ENCODE measurements at places on chromosomes 5 and 9.

- no peak for DNase-seq
Observed at GRCh38 chr5:172800088-172800551, 29.1 kb upstream of the DUSP1 start.

GRCh38 chr5:44538797-44539601 lies 149.8 kb upstream of the FGF10 start:
- no peak for DNase-seq

GRCh38 chr5:149849966-149850910 lies 94.4 kb downstream of the PDE6A start:
- DNase-seq: no peak

- DNase-seq: no peak
Observed at GRCh38 chr5:72065751-72066255, 41.5 kb upstream of the MAP1B start.

DNA sequence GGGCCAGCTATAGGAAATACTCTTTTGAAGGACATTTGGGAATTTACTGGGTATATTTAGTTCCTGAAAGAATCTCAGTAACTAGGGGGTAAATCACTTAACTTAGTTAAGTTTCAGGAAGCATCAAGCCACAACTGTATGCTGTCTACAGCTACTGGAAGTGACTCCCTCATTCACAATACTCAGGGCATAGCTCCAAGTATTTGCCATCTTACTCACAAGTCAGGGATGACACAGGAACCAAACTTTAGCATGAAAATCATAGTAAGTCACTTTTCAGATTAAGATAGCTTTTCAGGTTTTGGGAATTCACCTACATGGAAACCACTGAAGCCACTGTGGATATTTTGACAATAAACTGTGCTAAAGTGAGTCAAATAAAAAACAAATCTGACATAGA lies 242.4 kb upstream of the ATP10B start:
- DNase-seq: no peak

GRCh38 chr5:139710319-139711066 lies 62.3 kb downstream of the CXXC5 start:
- no peak for DNase-seq

GRCh38 chr5:53110156-53110555 lies 599 bp upstream of the MOCS2 start:
- no peak for DNase-seq

DNA sequence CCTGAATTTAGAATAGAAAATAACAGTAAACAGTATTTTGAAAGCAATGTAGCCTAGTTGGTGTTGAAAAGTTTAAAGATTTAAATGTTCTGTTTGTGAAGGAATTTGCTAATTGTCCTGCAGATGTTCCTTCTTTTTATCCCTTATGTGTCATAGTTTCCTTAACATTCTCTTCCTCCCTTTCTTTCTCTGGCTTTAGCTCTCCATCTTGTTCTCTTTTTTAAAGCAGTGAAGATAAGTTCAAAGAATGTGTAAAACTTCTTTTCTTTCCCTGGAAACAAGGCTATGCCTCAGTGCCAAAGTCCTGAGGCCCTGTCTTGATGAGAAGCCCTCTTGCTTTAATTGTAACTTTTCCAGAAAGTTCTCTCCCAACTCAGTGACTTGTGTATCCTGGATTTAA lies 24.4 kb upstream of the GAS1 start:
- DNase-seq: no peak

- no peak for DNase-seq
Observed at GRCh38 chr5:135460246-135461033, 8.3 kb upstream of the TIFAB start.

- no peak for DNase-seq
Observed at GRCh38 chr5:176901260-176902101, 2.3 kb upstream of the HK3 start.

GRCh38 chr5:68372161-68372560 lies 156.6 kb downstream of the PIK3R1 start:
- DNase-seq: no peak

DNA sequence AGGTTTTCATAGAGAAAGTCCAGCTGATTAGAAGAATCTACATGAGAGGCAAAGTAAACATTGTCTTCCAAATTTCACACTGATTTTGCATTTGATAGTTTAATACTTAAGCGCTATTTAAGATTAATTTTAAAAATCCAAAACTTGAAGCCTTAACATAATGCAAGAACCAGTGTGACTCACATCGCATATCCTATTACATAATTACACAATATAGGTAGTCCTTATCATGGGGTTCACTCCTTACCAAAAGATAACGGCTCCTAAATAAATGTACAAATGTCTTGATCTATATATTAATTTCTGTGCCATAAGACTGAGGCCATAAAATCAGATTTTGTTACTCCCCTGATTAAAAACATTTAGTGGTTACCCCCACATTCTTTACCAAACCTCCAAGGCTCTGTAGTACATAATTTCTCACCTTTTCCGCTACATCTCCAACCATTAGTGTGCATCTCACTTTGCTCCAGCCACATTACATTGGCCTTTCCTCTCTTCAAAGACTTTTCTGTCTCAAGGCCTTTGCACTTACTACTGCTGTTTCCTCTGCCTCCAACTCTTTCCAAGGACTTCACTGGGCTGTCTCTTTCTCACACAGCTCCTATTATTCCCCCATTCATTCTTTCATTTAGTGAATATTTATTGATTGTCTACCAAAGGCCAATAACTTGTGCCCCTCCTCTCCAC lies 1.0 kb downstream of the RIOK2 start:
- DNase-seq: no peak

DNA sequence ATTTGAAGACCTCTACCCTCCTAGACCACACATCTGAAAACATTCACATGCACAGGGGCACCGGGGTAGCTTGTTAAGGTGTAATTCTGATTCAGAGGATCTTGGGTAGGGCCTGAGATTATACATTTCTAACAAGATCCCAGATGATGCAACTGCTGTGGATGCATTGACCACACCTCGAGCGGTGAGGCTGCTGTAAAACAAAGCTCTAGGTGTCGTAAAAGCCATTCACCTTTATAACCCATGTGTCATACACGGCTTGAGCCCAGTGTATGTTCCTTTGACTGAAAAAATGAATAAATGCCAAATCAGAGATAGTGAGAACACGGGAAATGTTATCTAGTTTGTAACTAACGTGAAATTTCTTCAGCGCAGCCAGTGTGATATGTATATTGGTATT lies 1578.2 kb upstream of the WWC1 start:
- no peak for DNase-seq

DNA sequence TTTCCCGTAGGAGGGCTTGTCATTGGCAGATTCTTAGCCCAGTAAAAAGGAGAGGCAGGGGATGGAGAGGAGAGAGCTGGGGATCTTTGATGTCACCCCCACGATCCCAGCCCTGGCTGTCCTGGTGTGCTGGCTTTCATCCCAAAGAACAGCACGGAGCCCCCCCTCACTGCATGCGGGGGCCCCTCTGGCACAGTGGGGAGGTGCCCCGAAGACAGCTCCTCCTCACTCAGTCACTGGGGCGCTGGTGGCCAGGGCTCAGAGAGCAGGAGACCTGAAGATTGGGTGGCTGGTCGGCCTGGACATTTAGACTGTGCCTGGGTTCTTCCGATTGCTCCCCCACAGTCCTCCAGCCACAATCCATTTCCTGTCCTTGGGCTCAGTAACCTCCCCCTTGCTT lies 207.5 kb downstream of the MELK start:
- DNase-seq: no peak

DNA sequence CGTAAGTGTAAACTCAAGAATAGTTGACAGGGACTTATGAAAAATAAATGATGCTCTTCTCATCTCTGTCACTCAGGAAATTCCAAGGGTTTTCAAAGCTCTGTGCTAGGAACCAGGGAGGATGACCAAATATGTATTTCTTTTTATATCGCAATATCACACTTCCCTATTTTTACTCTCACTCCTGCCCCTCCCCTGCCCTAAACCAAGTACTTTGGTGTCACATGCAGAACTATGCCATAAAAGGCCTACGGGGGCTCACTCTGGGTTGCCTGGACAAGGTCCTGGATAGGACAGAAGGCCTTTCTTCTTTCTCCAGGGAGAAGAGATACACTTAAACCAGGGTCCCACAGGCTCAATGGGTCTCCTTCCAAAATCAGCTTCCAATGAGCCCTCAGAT lies 8.3 kb upstream of the RETREG1 start:
- no peak for DNase-seq

GRCh38 chr5:151499501-151500035 lies 52.2 kb downstream of the SLC36A1 start:
- no peak for DNase-seq

DNA sequence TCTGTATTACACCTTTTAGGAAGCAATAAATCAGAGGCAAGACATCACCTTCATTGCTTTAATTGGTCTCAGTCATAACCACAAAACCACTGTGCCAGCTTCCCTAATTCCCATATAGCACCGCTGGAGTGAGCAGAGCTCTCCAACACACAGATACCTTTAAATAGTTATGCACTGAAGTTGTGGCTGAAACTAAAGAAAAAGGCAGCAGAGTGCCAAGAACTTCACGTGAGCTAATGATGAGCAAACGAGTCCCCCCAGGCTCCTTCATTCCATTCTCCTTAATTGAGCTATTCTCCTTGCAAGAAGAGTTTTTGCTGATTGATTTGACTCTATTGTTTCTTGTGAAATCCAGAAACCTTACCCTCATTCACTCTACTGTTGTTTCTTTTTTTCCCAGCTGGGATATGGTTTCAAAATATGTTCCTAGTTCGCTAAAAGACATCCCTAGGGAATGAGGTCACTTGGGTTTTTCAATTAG lies 501.5 kb downstream of the SPATA31D1 start:
- no peak for DNase-seq

DNA sequence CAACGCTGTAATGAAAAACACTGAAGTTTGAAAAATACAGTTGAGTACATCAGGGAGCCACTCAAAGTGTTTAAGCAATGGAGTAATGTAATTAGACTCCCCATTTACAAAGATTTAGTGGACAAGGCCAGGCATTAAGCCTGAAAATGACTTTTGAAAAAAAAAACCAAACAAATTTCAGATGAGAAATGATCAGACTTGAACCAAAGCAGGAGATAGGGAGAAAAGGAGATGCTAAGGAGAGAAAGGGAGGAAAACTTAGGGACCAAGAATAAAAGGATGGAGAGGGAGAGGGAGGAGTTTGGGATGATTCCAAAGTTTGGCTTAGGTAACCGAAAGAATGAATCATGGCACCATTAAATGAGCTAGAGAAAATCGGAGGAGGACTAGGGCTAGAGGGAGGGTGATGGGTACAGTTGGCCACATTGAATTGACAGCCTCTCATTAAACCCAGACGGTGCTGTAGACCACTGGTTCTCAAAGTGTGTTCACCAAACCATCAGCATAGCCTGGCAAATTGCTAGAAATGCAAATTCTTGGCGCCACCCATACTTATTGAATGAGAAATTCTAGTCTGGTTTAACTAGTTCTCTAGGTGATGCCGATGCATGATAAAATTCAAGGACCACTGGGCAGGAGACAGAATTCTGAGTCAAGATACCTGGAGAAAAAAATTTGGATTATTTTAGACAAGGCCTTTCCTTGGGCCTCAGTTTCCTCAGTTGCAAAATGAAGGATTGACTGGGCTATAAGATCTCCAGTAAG lies 6.2 kb upstream of the CPEB4 start:
- no peak for DNase-seq

GRCh38 chr9:23464275-23464674 lies 361.8 kb downstream of the ELAVL2 start:
- DNase-seq: no peak

- no peak for DNase-seq
Observed at GRCh38 chr9:116935149-116935897, 248.2 kb downstream of the TRIM32 start.

DNA sequence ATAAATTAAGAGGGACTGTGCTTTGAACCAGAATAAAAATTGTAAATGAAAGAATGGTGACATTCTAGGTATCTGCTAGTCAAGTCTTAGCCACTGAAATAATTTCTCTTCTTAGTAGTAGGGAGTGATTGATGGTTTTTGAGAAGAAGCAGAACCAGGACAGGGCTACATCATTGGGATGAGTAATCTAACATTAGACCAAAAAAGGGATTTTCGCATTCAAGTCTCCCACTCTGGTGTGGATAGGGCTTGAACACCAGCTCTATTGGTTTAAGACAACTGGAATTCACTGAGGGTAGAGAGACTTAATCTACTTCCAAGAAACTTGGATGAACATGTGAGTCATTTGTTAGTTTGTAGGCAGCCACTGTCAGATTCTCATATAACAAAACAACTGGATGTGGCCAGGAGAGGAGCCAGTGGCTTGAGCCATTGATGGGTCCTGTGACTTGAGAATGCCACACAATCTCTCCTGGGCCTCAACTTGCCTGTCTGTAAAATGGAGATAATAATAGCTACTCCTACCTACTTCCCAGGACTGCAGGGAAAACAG lies 16.6 kb downstream of the FAT2 start:
- DNase-seq: no peak

- no peak for DNase-seq
Observed at GRCh38 chr5:149333711-149334443, 11.4 kb upstream of the GRPEL2 start.

DNA sequence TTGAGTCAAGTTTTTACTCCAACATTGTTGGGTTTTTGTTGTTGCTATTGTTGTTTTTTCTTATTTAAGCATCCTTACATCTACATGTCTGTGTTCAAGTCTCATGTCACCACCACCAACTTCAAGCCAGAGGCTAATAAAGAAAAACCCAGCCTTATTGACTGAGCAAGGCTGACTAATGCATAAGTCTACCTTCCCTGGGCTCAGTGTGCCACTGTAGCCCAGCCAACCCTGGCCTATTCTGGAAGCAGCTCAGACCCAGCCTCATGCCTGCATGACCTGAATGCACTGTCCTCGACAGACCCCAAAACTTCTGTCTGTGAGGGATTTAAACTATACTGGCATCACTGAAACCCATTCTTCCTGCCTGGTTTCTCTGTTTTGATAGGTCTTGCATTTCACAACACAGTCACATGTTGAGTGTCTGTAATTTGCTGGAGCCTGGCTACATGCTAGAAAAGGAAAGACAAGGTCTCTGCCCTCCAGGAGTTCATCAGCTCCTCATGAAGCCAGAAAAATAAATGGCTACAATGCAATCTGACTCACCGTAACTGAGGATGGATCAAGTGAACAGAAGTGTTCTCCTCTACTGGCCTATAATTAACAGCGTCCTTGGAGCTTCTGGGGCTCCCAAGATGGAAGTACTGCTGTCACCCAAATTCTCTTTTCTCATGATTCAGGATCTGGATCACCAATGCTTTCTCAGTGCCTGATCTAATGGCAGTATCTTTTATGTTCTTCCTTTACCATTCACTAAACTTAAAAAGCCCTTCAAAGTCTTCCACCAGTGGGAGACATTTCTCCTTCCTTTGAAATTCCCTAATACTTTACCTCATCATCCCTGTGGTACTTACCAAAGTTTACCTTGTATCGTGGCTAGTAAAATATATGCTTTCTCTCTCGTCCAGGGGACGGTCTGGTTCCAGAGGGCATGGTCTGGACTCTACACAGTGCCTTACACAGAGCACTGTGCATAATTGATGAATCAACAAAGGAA lies 103.9 kb upstream of the IFNE start:
- DNase-seq: no peak

DNA sequence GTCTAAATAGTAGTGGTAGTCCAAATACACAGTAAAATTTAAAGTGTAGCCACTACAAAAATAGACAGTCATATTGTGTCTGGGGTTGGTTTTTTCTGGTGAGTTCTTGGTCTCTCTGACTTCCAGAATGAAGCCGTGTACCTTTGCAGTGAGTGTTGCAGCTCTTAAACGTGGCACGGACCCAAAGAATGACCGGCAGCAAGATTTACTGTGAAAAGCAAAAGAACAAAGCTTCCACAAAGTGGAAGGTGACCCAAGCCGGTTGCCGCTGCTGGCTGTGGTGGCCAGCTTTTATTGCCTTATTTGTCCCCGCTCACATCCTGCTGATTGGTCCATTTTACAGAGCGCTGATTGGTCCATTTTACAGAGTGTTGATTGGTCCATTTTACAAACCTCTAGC lies 188.7 kb downstream of the ZNF608 start:
- DNase-seq: no peak

All from smooth muscle cell of the brain vasculature (primary cell).